Inflammatory macrophage treated with lipopolysaccharide for 4 hours (primary cell): ENCODE measurements at places on chromosomes 3 and 15.

DNA sequence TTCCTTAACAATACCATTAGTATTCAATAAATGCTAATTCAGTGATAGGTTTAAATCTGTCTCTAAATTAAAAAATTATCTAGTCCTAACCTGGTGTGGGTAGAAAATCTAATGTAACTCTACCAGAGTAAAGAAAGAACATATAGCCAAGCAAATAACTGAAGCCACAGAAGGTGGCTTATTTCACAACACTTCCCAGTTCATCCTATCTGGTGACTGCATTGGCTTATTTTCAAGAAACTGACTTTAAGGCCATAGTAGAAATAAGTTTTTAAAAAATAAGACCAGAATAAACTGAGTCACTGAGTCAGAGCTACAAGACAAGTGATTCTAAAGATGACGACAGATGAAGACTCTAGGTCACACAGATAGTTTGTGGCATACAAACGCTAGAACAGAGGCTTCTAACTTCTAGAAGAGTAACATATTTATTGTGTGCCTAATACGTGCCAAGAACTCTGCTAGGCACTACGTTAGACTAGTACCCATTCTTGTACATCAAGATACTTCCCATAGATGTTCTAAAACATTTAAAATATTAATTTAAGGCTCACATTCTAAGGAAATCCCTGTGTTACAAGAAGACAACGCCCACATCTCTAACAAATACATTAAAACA, 25.9 kb downstream of the TMCC1 start:
- no peak for DNase-seq

- no peak for DNase-seq
Measured at GRCh38 chr15:60223176-60223575, 174.6 kb downstream of the ANXA2 start.

- DNase-seq = no peak
Measured at GRCh38 chr3:197802779-197803459, 11.9 kb downstream of the LRCH3 start.

GRCh38 chr3:62159056-62159708, 214.2 kb downstream of the FEZF2 start:
- DNase-seq = no peak

DNA sequence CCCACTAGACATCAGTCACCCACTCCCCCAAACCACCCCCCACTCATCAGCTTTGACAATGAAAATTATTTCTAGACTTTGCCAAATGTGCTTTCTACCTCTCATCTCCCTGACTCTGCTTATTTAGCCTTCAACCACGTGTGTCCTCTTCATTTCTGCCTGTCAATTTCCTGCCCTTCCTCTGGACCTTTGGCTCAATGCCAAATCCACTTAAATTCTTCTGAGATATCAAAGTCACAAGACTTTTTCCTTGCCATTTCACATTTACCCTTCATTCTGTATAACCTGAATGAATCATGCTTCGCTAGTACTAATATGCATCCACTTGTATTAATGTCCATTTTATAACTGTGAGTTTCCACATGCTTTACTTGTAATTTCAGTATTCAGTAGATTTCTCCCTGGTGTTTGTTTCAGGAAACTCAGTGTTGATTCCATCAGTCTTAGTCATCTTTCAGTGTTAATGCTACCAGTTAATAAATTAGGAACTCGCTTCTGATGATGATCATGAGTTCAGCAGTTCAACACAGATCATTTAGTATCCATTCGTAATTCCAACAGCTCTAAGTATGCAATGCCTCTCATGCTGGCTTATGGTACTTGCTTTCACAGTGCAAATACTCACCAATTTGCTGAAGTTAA, 128.2 kb upstream of the OSTN start:
- DNase-seq = no peak
